Fibroblast of pulmonary artery (primary cell): ENCODE measurements at places on chromosomes 11 and 22.

- DNase-seq: no peak
These were observed 7.1 kb upstream of the BACE1-AS start for GRCh38 chr11:117284053-117284452.

- peak; percentile 4 for DNase-seq
These were observed 59.0 kb upstream of the TBCEL start for GRCh38 chr11:120964857-120965256.

- DNase-seq: peak; percentile 25
These were observed 22.9 kb downstream of the TRIM22 start for GRCh38 chr11:5712507-5712906.

DNA sequence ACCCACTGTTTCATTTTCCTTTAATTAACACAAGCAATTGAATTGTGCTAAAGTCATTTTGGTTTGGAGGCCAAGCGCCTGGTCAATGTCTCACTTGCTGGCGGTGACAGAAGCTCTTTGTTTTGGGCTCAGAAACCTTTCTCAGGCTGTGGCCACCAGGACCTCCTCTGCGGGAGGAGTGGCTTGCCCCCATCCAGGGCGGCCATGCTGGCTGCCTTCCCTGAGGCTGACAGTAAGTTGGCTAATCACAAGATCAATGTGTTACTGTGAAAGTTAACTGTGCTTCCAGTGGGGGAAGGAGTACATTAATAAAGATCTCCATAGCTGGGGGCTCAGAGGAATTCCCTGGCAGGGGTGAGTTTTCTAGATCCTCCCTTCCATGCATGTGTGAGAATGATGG, 1074.5 kb downstream of the NTM start:
- DNase-seq: no peak

GRCh38 chr11:89521294-89521693, 30.1 kb upstream of the NOX4 start:
- DNase-seq: no peak

DNA sequence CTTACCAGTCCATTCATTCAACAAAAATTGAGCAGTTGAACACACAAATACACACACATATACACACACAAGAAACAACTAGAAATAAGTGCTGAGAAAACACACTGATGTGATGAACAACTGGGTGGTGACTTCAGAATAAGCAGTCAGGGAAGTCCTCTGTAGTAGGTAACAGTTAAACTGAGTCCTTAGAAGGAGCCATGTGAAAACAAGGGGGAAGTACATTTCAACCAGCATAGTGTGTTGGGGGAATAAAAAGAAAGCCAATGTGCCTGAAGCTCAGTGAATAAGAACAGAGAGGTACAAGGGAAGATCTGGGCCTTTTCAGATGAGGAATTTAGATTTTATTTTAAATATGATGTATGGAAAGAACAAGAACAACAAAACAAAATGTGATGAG, 6.8 kb upstream of the TMEM123 start:
- DNase-seq: no peak

DNA sequence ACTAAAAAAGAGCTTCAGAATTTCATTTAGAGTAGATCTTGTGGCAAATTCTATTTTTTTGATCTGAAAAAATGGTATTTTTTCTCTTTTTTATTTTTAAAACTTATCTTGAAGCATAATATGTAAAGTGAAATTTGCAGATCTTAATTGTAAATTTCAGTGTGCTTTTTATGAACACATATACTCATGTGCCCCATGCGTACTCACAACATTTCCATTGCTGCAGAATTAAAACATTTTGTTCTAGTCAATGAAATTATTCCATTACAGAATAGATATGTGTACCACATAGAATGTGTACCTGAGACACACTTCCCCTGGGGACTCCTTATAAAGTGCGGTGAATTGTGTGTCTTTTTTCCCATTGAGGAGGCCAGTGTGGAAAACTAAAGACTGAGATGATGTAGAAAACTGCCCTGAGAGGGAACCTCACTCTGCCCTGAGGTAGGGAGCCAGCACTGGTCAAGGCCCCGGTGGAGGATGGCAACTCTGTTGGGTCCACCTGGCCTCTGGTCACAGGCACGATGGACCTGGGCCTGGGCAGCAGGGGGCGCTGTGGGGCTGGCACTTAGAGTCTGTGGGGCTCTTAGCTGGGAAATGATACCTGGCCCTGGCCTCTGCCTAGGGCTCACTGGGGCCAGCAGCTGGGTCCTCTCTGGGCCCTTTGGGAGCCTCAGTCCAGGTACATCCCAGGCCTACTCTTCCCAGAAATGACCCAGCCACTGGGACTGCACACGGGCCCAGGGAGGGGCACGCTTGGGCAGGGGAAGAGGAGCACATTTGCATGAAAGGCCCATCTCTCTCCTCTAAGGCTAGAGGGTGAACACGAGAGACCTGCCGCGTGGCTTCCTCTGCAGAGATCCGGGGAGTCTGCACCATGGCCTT, 77.9 kb upstream of the TOP3B start:
- peak; percentile 36 for DNase-seq

GRCh38 chr11:114678125-114679036, at the start of gene NXPE2:
TSS of gene NXPE2 (plus strand) at chr11:114678527. CDS start at chr11:114678576, 49 bp downstream.
- peak; percentile 0 for DNase-seq

GRCh38 chr11:30481330-30481729, 104.8 kb downstream of the MPPED2 start:
- DNase-seq: no peak

DNA sequence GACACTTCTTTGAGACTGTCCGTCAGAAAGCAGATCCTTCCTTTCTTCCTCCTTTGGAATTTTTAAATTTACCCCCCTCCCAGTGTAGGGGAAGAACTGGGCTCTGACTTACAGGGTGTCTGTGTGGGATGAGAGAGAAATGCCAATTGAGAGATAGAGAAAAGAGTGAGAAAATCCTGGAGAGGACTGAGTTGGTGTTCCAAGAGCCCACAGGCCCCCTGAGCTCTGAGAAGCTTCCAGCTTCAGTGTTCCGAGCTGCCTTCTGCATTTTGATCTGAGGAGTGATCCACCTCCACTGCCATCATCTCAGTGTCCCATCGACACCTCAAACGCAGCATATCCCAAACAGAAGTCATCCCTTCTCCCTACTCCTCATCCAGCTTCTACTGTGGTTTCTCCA, 70.7 kb upstream of the GRK3 start:
- no peak for DNase-seq

DNA sequence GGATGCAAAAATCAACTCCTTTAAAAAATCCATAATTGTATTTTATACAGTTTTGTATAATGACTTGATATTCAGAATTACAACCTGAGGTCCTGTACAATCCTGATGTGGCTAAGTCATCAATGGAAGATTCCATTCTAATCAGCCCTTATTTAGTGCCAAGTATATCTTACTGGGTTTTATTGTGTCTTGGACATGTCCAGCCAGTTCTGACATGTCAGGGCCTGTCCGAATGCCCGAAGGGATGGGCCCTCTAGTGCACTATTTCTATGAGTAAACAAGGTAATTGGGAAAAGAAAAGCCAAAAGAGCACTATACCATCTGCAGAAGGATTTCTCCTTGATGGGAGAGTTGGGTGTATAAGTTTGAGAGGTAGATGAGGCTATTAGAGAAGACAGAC, 412.9 kb downstream of the METTL15 start:
- no peak for DNase-seq

DNA sequence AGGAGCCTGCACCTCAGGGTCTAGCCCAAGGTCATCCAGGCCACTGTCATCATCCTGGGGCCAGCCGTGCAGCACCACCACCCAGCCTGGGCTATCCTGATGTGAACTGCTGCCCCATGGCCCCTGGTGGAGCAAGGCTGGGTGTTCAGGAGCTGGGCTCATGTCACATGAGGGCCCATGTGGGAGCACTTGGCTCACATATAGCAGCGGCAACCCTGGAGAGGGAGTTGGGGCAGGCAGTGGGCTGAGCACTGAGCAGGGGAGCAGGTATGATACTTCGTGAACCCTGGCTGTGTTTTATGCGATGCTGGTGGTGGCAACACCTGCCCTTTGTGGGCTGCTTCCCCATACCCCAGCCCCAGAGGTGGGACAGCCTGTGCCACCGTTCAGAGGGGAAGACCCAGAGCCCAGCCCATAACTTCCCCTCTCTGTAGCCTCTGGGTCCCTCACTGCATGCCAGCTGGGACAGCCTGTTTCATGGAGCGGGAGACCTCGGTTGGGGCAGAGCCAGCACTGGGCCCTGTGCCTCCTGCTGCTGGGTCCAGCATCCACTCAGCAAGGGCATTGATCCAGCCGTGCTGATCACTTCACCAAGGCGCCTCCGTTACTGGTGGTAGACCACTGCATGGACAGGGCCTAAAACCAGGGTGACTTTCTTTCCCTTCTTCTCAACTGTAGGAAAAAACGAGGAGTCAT, 62.5 kb upstream of the SUSD2 start:
- DNase-seq: no peak

- DNase-seq: no peak
These were observed 46.5 kb downstream of the MYO7A start for GRCh38 chr11:77174559-77174958.

DNA sequence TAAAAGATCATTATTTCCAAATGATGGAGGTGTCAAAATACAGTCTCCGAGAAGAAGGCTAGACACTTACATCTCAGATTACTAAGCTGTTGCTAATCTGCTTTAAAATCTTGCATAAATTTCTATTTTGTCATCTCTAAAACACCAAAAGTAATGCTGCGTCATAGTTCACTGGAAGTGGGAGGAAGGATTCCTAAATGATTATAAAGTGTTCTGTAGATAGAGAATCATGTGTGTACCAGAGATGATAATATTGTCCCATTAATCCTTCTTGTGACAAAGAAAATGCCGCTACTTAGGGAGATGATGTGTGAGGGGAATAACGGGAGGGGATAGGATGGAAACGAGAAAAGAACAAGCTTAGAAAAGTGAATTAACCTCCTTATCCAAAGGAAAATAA, 268.6 kb downstream of the JRKL start:
- DNase-seq: no peak

DNA sequence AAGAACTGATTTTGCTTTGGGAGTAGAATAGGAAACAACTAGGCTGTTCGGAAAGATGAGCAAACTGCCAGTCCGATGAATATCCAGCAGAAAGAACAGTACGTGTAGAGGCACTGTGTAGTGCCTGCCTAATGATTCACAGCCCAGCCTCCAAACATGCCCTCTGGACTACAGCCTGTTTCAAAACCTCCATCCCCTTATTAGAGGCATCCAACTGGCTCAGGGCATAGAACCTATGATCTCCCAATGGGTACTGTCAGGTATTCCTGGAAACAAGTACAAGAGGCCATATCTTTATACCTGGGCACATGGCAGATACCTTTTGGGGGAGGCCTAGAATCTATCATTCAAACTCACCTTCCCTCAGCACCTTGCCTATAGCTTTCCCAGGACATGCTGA, 4.9 kb downstream of the RRP8 start:
- no peak for DNase-seq

DNA sequence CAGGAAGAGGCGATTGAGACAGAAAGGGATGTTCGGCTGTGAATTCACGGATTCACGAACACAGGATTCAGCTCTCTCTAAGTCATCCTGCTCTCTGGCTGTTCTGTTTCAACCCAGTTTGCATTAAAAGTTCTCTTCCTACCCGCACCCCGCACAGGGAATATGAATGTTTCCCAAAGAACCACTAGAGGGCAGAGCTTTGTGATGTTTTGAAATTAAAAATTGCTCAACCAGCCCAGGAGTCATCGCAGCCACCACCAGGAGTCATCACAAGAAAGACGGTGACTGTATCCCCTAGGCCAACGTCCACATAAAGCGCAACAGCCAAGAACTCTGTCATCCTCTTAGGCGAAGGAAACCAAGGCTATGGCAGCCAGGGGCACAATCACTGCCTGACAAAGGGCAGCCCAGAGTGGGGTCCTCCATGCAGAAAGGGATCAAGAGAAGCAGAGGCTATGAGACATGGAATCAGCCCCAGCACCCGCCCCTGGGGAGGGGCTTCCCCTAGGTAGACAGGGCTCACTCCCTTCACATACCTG, 122.4 kb downstream of the WT1 start:
- peak; percentile 89 for DNase-seq

DNA sequence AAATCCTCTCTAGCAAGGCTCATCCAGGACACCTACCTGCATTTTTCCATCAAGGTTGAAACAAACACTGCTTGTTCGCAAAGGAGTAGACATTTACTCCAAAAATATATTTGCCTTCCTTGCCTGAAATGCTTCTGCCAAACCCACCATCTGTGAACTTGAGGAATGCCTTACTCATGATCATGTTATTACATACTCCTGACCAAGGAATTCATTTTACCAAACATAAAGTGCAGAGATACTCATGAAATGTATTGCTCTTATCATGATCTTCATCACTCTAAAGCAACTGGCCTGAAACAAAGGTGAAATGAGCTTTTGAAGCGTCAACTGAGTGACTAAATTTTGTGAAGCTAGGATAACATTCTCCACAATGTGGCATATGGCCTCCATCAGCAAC, 243.1 kb upstream of the CCDC179 start:
- DNase-seq: no peak

DNA sequence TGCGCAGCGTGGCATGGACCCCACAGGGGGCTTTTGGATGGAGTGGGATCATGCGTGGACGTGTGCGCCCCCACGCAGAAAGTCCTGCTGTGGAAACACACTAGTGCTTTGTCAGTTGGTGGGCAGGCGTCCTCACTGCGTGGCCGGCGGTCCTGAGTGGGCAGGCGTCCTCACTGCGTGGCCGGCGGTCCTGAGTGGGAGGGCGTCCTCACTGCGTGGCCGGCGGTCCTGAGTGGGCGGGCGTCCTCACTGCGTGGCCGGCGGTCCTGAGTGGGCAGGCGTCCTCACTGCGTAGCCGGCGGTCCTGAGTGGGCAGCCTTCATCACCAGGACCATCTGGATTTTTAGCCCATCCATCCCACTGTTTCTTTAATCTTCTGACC, 205.9 kb downstream of the TBC1D22A start:
- DNase-seq: no peak

DNA sequence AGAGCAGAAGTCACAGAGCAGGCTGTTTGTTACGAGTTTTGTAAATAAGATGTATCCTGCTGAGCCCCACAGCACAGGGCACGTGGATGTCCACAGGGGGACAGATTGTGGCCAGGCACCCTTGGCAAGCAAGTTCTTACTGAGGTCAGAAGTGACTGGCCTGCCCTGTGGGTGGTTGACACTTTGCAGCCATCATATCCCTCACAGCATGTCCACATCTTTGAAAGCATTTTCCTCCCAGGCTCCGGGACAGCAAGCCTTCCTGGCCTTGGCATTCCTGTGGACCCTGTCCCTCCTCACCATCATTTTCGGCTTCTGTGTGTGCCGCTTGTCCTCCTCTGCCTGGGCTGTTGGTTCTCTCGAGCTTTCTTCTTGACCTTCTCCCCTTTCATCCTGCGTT, 189.5 kb downstream of the TBC1D22A start:
- DNase-seq: no peak

GRCh38 chr11:109416601-109417000, 5.4 kb upstream of the C11orf87 start:
- DNase-seq: no peak

DNA sequence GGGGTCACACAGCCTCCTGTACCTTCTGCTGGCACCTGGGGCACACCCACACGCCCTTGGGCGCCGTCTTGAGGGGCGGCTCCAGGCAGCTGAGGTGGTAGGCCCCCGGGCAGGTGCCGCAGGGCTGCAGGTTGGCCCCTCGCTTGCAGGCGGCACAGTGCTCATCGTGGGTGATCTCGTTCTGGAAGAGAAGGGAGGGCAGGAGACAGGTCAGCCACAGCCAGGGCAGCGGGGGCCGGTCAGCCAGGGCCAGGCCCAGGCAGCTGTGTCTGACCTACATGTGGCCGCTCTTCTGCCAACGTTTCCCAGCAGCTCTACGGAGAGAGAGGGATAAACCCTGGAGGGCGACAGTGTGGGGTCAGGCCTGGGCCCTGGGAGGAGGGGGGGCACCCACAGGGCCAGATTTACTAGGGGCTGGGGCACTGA, 121.9 kb downstream of the PHF21B start:
- no peak for DNase-seq
